Activated T-cell treated with anti-CD3 and anti-CD28 coated beads for 24 hours (primary cell): ENCODE measurements at places on chromosomes 6 and 20.

- no peak for DNase-seq
These were observed 47.5 kb downstream of the PHF3 start for GRCh38 chr6:63683071-63683603.

DNA sequence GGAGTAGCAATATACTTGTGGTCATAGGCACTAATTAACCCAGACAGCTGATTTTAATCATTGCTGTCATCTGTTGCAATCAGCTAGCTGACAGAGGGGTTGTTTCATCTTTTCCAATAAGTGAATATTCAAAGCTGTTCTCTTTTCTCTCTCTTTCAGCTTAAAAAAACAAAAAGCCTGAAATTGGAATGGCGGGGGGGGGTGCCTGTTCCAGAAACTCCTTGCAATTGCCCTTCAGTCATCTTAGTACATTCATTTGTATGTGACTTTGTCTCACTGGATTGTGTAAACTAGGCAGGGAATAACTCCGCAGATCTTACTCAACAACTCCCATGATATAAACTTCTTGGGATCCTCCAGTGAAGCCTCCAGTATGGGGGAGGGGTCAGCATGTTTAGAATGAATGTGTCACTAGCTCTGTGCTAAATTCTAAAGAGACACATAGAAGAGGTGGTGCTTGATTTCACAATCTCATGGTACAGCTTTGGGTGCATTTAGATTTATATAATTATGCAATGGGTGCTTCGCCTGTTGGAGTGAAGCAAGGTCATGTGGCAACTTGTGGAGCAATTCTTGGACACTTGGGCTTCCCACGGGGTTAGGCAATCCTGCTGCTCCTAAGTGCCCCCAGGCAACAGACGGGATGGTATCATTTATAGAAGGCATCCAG lies 40.1 kb downstream of the SLC24A3 start:
- DNase-seq, result no peak

DNA sequence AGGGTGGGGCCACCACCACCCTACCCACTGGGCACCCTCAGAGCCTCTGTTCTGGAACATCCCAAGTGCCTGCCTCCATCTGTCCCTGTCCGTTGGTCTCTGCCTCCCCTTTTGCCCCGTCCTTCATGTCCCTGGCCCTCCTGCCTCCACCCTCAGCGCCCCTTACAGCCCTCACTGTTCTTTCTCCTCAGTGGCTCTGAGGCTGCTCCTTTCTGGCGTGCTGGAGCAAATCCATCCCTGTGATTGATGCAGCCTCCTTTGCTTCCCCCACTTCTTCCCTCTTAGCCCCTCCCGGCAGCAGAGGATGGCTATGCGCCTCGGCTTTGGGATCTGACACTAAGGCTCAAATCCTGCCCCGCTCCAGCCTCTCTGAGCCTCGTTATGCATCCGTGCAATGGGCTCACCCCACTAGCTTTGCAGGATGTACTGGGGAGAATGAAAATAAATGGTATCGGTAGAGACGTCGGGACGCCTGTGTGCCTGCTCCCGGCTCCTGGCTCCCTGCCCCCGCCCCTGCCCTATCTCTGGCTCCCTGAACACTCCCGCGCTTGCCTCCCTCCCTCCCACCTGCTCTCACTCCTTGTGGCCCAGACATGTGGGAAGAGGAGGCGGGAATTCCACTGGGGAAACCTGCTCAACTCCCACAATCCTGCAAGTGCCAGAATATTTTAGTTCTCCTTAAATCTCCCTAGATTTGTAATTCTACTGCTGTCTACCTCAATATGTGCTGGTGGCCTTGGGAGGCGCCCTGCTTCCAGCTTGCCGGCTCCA lies 13.1 kb downstream of the VSTM2L start:
- no peak for DNase-seq

- no peak for DNase-seq
These were observed 84.2 kb upstream of the BHLHE23 start for GRCh38 chr20:63090682-63091571.

- no peak for DNase-seq
These were observed 1.1 kb downstream of the SPTLC3 start for GRCh38 chr20:13009682-13010406.

DNA sequence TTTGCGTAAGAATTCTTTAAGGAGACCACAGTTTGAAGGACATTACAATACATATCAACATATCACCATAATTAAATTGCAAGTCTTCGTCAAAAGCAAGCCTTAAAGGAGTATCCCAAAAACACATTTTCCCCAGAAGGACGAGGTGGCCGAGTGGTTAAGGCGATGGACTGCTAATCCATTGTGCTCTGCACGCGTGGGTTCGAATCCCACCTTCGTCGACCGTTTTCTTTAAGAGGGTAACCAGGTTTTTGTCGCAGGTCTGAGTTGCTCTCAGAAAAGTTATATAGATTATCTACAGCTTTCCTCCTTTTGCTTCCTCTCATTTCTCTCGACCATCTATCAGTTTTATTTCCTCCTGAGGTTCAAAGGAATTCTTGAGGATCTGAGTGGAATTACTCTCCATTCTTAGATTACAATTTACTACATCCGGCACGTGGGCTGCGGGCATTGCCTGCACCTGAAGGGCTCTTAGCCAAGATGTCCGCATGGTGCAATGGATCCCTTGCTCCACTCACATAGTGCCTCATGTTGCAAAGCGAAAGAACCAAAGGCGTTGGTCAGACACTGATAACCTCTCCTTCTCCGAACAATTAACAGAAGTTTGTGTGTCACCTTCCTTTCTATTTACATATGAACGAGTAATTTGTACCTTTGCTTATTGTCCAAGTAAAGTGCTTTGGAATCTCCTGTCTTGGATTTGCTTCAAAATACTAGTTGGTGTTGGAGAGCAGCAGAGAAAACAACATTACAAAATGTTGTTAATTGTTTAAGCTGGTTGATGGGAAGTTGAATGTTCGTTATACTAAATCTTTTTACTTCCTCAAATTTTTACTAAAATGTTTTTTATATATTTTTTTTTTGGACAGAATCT lies 14.0 kb downstream of the POM121L2 start:
- DNase-seq, result no peak

- DNase-seq, result no peak
These were observed 185.3 kb upstream of the SUPT3H start for GRCh38 chr6:45563041-45563440.

DNA sequence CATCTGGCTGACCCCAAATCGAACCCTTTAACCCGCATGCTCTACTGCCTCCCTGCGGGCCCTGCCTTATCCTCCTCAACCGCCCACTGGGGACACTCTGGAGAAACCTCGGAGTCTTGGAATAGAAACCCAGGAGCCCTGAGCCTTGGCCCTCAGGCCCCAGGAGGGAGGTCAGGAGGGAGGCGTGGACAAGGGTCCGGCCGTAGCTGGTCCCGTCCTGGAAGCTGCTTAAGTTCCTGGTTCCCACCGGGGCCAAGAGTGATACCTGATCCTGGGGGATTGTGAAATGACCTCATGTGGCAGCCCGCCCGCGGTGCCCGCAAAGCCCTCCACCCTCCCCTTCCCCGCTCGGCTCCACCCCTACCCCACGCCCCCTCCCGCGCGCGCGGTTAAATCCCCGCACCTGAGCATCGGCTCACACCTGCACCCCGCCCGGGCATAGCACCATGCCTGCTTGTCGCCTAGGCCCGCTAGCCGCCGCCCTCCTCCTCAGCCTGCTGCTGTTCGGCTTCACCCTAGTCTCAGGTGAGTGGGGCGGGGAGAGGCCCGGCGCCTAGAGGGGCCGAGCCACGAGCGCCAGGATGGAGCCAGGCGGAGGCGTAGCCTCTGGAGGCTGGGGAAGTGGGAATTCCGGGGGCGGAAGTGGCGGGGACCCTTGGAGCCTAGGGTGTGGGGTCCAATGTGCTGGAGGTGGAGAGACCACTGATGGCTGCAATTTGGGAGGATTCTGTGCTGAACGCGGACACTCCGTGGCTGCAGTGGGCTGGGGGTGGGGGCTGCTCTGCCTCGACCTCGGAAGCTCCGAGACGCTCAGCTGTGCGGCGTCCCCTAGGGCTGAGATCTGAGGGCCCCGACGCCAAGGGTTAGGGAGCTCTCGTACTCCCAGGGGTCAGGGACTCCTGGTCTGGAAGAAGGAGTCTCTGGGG lies at the start of gene WFDC2:
Gene WFDC2 (plus strand): TSS at position 418 of the 926 bp plus-strand sequence. CDS start 29 bp downstream, at position 447.
- no peak for DNase-seq

DNA sequence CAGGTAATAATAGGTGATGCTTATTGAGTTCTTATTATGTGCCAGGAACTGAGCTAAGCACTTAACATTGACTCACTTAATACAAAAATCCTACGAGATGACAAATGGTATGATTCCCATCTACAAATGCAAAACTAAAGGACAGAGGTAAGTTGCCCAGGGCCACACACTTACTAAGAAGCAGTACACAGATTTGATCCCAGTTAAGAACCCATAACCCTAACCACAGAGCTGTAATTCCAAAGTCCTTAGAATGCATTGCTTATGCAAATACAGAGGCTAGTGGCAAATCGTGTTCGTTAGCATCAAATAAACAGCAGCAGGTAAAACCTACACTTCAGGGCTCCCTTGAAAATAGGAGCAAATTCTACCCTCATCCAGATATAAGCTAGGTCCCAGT lies 104.0 kb downstream of the SASH1 start:
- DNase-seq, result no peak

DNA sequence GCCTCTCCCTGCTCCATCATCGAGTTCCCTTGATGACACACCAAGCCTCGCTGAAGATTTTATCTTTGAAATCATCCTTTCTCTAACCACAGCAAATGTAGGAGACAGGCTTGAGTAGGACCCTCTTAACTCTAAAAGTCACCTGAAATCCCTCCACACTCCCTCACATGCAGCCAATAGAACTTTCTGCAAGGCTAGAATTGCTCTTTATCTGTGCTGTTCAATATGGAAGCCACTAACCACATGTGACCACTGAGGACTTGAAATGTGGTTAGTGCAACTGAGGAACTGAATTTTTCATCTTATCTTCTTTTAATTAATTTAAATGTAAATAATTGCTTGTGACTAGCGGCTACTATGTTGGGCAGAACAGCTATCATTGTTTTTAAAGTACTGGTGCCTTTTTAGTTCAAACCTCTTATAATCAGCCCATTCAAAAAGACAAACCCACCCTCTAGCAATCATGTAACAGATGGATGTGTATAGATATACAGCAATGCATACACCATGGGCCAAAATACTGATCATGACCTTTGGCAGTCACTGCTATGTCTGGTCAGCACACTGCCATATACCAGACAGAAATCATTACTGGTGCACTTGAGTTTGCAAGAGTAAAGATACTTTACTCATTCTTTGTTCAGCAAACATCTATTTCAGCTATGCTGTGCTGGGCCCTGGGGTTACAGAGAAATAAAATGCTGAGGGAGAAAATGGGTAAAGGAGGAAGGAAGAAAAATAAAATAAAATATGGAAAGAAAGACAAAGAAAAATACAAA lies 50.0 kb downstream of the GFOD1 start:
- DNase-seq, result no peak

GRCh38 chr6:14075095-14075503 lies 42.5 kb upstream of the CD83 start:
- DNase-seq, result no peak
